ENCODE measurements at places on chromosomes 4 and X.

DNA sequence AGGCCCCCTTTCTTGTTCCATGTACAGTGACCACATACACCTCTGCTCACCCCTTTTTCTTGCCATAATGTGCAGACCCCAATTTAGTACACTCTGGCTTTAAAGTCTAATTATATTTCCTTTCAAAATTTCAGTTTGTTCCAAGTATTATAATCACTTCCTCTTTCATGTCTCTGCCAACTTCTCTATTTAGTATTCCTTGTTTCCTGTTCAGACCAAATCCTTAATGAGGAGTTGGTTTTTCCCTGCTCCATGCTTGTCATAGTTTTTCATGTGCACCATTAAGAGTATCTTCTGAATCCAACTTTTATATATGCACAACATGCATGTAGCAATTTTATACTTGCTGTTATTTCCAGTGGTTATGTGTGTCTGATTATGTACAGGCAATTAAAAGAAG is 32.3 kb downstream of the USP53 start:
- no peak for DNase-seq

- DNase-seq, result no peak
Observed at GRCh38 chr4:38803833-38804653, 548 bp downstream of the TLR1 start.

DNA sequence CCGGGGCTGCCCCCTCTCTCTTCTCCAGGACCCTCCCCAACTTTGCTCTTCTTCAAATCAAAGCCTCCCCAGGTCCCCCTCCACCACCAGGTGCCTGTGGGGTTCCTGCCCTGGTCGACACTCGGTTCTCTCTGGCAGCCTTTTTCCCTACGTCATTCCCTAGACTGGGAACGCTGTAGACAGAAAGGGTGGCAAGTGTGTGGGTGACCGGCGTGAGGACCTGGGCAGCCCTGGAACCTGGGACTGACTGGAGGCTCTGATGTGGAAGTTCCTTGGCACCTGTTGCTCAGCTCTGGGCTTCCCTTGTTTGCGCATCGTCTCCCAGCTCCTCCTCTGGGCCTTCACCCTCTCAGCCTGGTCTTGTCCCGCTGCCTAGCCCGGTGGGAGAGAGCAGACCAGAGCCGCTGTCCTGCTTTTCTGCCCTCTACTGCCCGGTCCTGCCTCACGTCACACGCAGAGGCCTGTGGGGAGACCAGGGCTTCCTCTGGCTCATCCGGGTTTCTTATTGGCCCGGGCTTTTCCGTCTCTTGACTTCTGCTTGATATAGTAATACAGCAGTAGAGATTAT is 1.3 kb downstream of the TACC3 start:
- no peak for DNase-seq

DNA sequence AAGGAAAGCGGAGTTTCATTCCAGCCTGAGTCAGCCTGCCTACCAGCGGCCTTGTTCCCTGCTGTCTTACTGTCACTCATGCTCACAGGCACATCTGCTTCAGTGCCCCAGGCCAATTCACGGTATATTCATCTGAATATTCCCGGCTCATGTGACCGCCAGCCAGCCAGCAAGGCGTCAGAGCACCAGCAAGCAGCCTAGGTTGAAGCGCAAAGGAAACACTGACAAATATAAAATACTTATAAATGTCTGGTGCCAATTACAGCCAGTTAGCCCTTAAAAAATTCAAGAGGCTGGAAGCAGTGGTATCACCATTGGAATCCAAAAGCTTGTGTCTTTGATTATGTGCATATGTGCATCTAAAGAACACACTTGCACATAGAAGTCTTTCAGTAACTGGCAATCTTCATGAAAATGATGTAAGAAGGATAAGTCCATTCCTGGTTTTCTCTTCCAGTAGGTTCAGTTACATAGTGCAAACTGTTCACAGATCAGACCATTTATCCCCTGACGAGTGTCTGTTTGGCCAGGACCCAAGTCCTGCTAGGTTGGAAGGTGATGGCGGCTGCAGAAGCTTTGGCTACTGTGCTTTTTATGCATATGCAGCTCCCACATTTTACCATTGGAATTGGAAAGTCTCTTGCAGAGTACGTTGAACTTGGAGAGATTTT is 61.3 kb downstream of the LUZP4 start:
- no peak for DNase-seq

DNA sequence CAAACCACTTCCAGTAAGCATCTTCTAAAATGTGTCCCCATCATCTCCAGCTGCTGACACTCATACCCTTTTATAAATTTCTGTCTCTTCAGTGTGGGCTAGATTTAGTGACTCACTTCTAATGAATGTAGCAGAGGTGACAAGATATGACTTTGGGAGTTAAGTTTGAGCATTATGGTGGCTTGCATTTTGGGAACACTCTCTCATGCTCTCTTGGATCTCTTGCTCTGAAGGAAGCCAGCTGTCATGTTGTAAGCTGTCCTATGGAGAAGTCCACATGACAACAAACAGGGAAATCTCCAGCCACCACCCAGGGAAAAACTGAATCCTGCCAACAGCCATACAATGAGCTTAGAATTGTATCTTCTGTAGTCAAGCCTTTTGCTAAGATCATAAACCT is 691.3 kb upstream of the PCDH7 start:
- DNase-seq, result no peak

DNA sequence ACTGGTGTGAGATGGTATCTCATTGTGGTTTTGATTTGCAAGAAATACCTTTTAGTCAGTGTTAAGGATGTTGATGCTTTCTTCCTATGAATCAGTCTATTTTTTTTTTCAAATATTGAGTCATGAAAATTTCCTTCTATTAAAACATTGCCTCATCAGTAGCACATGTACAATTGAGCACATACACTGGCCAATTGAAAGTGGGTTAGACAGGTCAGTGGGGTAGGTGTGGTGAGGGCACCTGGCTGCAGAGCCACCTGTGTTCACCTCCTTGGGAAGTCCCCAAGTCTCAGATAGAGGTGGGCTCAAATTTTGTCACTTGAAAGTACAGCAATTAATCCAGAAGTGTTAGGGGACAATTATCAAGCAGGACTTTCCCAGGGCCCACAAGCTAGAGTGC is 243.7 kb downstream of the SPRY1 start:
- DNase-seq, result no peak

GRCh38 chr4:172143605-172144314 is 330.6 kb downstream of the GALNTL6 start:
- no peak for DNase-seq

DNA sequence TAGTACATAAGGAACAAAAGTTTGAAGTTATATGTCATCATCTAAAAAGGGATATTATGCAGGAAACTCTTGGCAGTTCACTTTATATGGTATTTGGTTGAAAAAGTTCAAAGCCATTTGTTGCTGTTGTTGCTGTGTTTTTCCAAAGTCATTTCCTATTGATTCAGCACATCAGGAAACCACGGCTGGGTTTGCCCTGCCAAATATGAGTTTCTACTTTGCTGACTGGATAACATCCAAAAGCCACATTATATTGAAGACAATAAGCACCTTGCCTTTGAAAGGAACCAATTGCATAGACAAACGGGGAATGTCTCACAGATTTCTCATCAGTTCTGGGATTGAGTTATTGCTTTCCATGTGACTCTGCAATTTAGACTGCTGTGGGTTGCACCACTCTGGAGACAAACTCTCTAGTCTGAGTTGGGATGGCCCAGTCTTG is 206.1 kb downstream of the SLC39A8 start:
- DNase-seq, result peak; percentile 97

- DNase-seq, result no peak
Observed at GRCh38 chrX:15310117-15310516, 5.3 kb downstream of the ASB11 start.

GRCh38 chrX:13088156-13088487 is 43.7 kb upstream of the FAM9C start:
- DNase-seq, result no peak
